ENCODE measurements at places on chromosomes 6 and 20. TPM values are rescaled to one million over a fixed set of nuclear protein-coding genes. Genes with fewer than 3 reads are reported as not detected.

Gene SPTLC3
- total RNA-seq = not detected

Gene ATP6V1G2
- total RNA-seq = 1.6 TPM

Gene FNDC11
- 6.5 TPM for total RNA-seq

Gene BPIFA1
- not detected for total RNA-seq

Gene TMC2
- total RNA-seq = 0.12 TPM

- no peak for DNase-seq
Observed at GRCh38 chr6:159695984-159696383, 2.9 kb upstream of the SOD2 start.

GRCh38 chr20:59751075-59751711 lies 146.9 kb downstream of the PHACTR3 start:
- peak; percentile 89 for DNase-seq

GRCh38 chr6:143348531-143348930 lies 102.0 kb downstream of the ADAT2 start:
- no peak for DNase-seq

DNA sequence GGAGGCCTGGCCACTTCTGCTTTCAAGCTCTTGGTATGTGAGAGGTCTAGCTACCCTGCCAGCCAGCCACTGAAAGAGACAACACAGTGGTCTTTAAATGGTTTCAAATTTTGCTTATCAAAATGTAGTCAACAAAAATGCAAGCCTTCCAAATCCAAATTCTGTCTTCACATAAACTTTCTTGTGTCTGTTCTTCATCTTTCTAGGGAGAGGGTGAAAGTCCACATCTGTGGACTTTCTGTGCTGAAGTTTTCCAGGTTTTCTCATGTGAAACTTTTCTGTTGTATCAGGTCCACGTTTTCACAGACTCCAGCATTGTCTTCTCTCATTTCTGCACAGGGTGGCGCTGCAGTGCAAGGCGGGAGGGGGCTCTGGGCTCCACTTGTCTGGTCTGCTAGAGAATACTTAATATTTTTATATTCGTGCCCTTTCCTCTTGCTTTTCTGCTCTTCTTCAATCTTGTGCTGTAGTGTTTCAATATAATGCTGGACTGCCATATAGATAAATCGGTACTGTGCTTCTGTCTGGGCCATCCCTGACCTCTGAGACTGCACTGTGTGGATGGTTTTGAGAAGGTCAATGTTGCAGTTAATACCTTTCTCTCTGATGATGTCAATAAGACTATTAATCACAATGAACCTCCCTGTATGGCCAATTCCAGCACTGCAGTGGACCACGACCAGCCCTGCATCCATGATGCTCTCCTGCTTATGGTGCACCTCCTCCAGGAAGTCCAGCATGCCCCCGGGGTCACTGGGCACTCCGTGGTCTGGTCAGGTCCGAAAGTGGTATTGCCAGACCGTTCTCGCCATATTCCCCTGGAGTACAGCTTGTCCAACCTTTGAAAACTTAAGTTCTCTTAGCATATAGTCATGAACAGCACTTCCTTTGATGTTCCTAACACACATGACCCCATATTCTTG lies 161.6 kb upstream of the TNFAIP3 start:
- peak; percentile 73 for DNase-seq

DNA sequence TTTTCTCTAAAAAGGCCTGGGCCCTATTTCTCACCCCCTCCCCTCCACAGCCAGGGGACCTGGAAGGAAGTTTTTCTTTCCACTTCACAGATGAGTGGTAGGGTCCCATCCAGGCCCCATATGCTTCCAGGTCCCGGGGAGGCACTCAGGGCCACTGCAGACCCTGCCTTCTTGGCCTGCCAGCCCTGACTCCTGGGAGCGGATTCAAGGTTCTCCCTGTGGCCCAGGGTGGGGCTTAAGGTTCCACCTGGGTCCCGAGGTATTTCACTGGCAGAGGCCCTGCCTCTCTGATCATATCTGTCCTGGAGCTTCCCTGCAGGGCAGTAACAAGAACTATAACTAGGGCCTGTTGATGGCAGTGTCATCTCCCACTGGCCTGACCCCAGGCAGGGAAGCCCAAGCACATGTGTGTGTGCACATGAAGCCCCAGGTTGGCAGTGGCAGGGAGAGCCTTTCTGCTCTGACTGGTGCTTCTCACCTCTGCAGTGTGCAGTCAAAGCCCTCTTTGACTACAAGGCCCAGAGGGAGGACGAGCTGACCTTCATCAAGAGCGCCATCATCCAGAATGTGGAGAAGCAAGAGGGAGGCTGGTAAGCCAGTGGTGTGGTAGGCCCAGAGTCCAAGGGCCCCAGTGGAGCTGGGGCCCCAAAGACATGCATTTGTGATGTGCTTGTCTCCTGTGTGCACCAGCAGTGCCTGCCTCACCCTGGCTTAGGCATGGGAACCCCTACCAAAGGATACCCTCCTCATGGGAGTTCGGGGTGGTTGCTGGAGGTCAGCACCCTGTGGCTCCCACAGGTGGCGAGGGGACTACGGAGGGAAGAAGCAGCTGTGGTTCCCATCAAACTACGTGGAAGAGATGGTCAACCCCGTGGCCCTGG lies 31.2 kb downstream of the PLCG1 start:
- no peak for DNase-seq

GRCh38 chr20:6384956-6385486 lies 262.2 kb upstream of the FERMT1 start:
- no peak for DNase-seq

DNA sequence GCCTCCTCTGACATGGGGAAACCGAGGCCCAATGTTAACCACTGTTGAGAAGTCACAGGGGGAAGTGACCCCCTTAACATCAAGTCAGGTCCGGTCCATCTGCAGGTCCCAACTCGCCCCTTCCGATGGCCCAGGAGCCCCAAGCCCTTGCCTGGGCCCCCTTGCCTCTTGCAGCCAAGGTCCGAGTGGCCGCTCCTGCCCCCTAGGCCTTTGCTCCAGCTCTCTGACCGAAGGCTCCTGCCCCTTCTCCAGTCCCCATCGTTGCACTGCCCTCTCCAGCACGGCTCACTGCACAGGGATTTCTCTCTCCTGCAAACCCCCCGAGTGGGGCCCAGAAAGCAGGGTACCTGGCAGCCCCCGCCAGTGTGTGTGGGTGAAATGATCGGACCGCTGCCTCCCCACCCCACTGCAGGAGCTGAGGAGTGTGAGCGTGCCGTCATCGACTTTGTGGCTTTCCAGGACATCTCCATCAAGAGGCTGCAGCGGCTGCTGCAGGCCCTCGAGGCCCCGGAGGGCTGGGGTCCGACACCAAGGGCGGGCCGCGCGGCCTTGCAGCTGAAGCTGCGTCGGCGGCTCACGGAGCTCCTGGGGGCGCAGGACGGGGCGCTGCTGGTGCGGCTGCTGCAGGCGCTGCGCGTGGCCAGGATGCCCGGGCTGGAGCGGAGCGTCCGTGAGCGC lies 1.6 kb downstream of the TNFRSF6B start:
- peak; percentile 46 for DNase-seq

DNA sequence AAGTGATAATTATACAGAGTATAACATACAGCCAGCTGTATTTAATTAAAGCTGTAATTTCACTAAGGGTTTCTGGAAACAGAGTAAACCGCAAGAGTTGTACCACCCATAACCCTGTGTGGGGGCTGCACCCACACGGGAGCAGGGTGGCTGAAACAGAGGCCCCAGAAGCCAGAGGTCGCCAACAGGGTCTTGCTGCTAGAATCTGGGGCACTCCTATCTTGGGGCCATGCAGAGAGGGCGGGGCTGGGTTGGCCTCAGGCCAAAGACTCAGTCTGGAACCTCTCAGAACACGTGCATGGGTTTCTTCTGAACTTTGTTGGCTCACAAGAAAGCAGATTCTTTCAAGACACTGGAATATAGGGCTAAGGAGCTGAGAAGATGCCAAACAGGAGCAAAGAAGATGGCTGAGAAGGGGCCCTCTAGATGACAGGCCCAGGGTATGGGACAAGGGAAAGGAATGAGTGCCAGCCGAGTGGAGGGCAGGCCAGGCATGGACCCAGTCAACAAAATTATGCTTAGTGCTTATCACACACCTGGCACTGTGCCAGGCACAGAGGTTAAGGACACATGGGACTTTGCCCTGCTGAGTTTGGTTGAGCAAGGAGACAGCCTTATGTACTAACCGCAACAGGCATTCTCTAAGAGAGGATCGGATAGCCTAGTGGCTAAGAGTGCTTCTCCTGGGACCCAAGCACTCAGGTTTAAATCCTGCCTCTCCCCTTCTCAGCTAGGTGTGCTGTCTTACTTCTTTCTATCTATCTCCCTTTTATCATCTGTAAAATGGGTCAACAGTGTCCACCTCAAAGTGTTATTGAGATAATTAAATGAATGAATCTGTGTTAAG lies 96.6 kb upstream of the FOXP4 start:
- no peak for DNase-seq

DNA sequence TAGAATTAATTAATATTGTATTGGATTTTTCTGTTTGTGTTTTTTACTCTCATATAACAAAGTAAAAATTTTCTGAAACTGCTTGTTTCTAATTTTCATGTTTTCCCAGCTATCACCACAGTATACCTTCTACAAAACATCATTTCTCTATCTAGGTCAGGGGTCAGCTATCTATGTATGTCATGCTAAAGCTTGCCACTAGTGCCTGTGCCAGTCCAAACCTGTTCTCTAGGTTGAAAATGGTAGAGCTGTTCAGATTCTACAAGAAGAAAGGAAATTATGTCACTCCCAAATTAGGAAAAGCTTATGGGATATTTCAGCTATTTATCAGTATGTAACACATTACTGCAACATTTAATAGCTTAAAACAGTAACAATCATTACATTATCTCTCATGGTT lies 5.8 kb upstream of the ME1 start:
- no peak for DNase-seq

DNA sequence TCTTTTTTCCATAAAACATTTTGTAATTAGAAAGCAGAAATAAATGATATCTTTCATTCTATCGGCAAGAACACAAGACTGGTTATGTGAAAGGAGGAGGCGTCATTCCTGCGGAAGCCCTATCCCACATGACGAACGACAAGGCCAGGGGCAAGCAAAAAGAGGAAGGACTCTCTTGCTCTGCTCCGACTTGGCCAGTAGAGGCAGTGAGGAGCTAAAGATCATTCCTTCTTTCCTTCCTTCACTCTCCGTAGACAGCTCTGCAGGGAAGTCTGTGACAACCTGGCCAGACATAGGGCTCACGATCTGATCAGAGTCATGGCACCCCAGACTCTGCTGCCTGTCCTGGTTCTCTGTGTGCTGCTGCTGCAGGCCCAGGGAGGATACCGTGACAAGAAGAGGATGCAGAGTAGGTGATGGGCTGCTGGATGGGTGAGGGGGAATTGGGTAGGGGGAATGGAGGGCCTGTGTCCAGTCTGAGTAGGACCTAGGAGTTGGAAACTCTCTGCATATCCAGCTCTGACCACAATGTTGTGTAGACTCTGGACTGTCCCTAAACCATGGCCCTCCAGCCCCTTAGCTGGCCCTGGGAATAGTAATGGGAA lies at the start of gene WFDC10A:
Gene WFDC10A (plus strand): TSS at position 244 of the 605 bp plus-strand sequence. CDS start 75 bp downstream, at position 319.
- peak; percentile 90 for DNase-seq

DNA sequence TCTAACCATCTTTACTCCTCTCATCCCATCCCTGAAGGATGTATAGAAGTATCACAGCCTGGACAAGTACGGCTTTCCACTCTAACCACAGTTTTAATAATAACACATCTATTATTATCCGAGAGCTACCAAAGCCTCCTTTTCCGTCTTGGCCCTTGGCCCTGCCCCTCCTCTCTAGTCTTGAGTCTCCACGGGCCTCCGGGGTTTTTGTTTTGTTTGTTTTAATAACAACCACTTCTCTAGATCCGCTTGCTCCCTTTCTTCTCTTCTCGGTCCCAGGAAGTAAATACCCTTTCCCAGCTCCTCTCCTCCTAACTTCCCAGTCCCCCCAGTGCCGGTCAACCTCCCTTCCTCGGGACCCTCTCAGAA lies 661 bp downstream of the LCA5 start:
- DNase-seq = no peak

DNA sequence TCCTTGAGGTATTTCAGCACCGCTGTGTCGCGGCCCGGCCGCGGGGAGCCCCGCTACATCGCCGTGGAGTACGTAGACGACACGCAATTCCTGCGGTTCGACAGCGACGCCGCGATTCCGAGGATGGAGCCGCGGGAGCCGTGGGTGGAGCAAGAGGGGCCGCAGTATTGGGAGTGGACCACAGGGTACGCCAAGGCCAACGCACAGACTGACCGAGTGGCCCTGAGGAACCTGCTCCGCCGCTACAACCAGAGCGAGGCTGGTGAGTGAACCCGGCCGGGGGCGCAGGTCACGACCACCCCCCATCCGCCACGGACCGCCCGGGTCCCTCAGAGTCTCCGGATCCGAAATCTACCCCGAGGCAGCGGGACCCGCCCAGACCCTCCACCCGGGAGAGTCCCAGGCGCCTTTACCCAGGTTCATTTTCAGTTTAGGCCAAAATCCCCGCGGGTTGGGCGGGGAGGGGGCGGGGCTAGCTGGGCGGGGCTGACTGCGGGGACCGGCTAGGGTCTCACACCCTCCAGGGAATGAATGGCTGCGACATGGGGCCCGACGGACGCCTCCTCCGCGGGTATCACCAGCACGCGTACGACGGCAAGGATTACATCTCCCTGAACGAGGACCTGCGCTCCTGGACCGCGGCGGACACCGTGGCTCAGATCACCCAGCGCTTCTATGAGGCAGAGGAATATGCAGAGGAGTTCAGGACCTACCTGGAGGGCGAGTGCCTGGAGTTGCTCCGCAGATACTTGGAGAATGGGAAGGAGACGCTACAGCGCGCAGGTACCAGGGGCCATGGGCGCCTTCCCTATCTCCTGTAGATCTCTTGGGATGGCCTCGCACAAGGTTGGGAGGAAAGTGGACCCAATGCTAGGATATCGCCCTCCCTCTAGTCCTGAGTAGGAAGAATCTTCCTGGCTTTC lies 693 bp downstream of the HLA-F start:
- DNase-seq = peak; percentile 80

- peak; percentile 43 for DNase-seq
Observed at GRCh38 chr20:21508230-21509078, 5.4 kb downstream of the NKX2-2 start.

DNA sequence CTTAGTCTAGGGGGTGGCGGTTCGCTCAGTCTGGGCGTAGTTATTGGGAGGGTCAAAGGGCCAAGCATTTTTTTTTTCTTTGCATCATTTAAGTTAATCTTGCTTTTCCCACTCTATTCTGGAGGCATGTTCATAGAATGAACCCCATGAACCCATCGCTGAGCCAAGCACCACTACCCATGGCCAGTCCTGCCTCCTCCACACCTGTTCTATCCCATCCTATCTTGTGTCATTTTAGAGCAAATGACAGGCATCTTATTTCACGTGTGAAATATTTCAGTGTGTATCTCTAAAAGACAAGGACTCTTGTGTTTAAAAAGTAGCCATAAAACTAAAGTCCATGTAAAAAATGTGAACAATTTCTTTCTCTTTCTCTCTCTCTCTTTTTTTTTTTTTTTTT lies 13.9 kb downstream of the SRC start:
- no peak for DNase-seq

GRCh38 chr20:53220482-53221307 lies 248.5 kb downstream of the TSHZ2 start:
- DNase-seq = no peak

DNA sequence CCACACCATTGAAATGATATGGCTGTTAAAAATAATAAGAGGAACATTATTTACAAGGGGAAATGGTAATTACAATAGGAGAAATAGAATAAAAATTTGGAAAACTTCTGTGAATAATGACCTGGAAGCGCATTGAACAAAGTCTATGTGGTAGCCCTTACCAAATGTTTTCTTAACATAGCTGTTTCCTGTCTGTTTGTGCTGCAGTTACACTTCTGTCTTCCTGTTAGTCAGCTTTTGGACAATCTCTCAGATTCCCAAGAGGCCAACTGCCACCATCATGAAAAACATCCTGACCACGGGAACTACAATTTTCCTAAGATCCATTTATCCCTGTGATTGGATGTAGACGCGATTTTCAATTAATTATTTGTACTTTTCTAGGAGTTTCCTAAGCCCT lies 754.4 kb upstream of the MARCKS start:
- no peak for DNase-seq
